A673 (cell line): ENCODE measurements at places on chromosomes 2 and 18.

- no peaks in the 10 kb centered on the region for H3K27me3 ChIP-seq
- DNase-seq = no peak
- H3K4me1 ChIP-seq = no peaks in the 10 kb centered on the region
- no peak overlapping the region for H3K4me3 ChIP-seq
Measured at GRCh38 chr2:60460577-60461420, 92.7 kb downstream of the BCL11A start.

- H3K4me1 ChIP-seq = no peaks in the 10 kb centered on the region
- DNase-seq = peak; percentile 43
- H3K27me3 ChIP-seq = peaks cover 11% of the 10 kb centered on the region
- no peak overlapping the region for H3K27ac ChIP-seq
Measured at GRCh38 chr2:50491541-50492476, 540.1 kb downstream of the NRXN1 start.

- H3K36me3 ChIP-seq = no peaks in the 10 kb centered on the region
- peaks cover 88% of the 10 kb centered on the region for H3K27me3 ChIP-seq
- no peak for DNase-seq
- no peaks in the 10 kb centered on the region for H3K4me1 ChIP-seq
Measured at GRCh38 chr2:41828052-41828643, 219.7 kb upstream of the PKDCC start.

DNA sequence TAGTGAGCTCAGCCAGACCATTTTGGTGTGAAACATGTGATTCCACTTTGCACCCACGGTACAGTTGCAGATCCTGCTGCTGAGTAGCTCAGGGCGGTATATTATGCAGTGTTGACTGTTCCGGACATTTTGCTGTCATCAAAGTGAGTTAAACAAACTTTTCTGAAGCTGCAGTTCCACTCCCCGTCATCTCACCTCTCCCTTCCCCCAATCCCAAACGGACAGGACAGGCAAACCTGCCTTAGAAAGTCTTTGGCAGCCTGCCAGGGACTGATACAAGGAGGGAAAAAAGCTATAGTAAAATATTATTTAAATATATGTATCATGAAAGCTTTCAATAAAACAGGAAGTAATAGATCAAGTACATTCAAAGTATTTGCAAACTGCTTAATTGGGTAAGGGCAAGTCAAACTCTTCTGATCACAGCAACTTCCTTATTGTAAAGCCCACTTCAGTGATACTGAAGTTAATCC, 35.5 kb upstream of the SP5 start:
- peaks cover 29% of the 10 kb centered on the region for H3K27me3 ChIP-seq
- H3K36me3 ChIP-seq = no peaks in the 10 kb centered on the region
- no peak overlapping the region for H3K4me3 ChIP-seq
- peaks cover 11% of the 10 kb centered on the region for H3K4me1 ChIP-seq
- no peak overlapping the region for H3K27ac ChIP-seq

DNA sequence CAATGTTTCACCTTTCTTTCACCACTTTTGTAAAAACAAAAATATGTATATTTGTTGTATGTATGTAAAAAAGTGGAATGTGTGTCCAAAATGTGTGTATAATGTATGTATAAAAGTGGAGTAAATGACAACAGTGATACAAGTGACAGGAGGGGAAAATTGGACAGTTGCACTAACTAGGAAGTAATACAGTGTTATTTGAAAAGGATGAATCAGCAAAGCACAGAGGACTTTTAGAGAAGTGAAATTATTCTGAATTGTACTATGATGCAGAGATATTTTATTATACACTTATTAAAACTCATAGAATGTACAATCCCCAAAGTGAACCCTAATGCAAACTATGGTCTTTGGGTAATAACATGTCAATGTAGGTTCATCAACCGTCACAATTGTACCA, 331.3 kb upstream of the CNTNAP5 start:
- H3K27me3 ChIP-seq = no peaks in the 10 kb centered on the region
- H3K4me1 ChIP-seq = no peaks in the 10 kb centered on the region
- DNase-seq = no peak
- no peak overlapping the region for H3K4me3 ChIP-seq
- H3K36me3 ChIP-seq = no peaks in the 10 kb centered on the region

- no peaks in the 10 kb centered on the region for H3K36me3 ChIP-seq
- peak; percentile 51 for DNase-seq
- H3K4me1 ChIP-seq = peaks cover 13% of the 10 kb centered on the region
Measured at GRCh38 chr2:68390114-68390513, 25.0 kb downstream of the PLEK start.

DNA sequence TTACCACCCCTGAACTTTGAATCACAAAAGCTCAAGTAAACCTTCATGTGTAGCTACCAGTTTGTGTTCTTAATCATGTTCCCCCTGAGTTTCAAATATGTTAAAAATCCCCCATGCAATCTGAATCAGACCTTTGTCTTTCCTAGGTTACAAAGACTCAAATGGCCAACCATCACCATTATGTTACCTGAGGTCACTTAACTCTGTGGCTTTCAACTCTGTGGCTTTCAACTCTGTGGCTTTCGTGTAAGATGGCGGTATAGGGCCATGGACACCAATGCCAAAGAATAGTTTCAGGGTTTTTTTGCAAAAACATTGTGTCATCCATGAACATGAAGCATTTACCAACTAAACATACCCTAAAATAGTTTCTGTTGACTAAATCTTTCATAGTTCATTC, 6.7 kb downstream of the ERMN start:
- H3K36me3 ChIP-seq = no peaks in the 10 kb centered on the region
- no peak overlapping the region for H3K27ac ChIP-seq
- H3K4me1 ChIP-seq = no peaks in the 10 kb centered on the region

DNA sequence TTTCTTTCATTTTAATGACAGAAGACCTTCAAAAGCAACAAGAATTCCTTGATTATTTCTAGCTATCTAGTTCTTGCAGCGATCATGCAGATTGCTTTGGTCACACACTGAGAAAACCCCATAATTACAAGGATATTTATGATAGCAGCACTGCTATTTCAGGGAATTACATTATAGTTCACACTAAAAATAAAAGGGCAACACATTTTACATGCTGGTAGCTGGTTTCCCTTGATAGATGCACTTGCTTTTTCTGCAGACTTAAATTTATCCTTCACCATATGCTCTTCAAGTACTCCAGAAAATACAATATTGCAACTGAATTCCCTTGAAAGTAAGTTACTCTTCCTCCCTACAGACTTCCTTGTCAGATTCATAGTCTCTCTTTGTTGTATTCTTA, 751.1 kb downstream of the CCDC85A start:
- no peak for DNase-seq
- no peaks in the 10 kb centered on the region for H3K36me3 ChIP-seq
- no peaks in the 10 kb centered on the region for H3K4me1 ChIP-seq
- no peaks in the 10 kb centered on the region for H3K27me3 ChIP-seq
- H3K27ac ChIP-seq = no peak overlapping the region
- no peak overlapping the region for H3K4me3 ChIP-seq

DNA sequence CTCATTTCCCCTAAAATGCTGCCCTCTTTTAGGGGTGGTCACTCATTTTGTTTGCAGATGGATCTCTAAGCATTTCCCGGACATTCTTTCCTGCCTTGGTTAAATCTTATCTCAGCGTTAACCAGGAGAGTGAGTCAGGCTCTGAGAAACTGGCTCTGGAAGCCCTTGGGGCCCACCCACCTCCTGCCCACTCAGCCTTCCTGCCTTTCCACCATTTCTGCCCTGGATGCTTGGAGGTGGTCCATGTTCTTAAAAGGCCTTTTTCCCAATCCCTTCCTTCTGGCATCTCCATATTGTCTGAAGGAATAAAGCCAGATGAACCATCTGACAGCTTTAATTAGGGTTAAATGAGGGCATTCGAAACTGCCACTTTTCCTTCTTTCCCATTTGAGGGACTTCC, 9.5 kb downstream of the HK2 start:
- no peaks in the 10 kb centered on the region for H3K36me3 ChIP-seq
- H3K4me1 ChIP-seq = peaks cover 30% of the 10 kb centered on the region
- peak overlapping the region; percentile 18 for H3K27ac ChIP-seq
- H3K4me3 ChIP-seq = no peak overlapping the region

- peak; percentile 27 for DNase-seq
- no peaks in the 10 kb centered on the region for H3K36me3 ChIP-seq
- peak overlapping the region; percentile 99 for H3K4me3 ChIP-seq
- no peaks in the 10 kb centered on the region for H3K27me3 ChIP-seq
Measured at GRCh38 chr2:101253013-101253702, 472 bp downstream of the CNOT11 start.

- no peaks in the 10 kb centered on the region for H3K36me3 ChIP-seq
- no peaks in the 10 kb centered on the region for H3K4me1 ChIP-seq
- DNase-seq = no peak
- H3K27ac ChIP-seq = no peak overlapping the region
- no peaks in the 10 kb centered on the region for H3K27me3 ChIP-seq
- H3K4me3 ChIP-seq = no peak overlapping the region
Measured at GRCh38 chr18:75097491-75098225, 111.3 kb downstream of the PTGR3 start.

- no peaks in the 10 kb centered on the region for H3K27me3 ChIP-seq
- no peak for DNase-seq
- no peak overlapping the region for H3K4me3 ChIP-seq
- no peak overlapping the region for H3K27ac ChIP-seq
- no peaks in the 10 kb centered on the region for H3K4me1 ChIP-seq
- H3K36me3 ChIP-seq = no peaks in the 10 kb centered on the region
Measured at GRCh38 chr2:190339394-190339793, 4.0 kb upstream of the INPP1 start.

GRCh38 chr2:10322973-10323372, 20.3 kb downstream of the HPCAL1 start:
- H3K4me1 ChIP-seq = peaks cover 19% of the 10 kb centered on the region
- DNase-seq = no peak
- H3K27ac ChIP-seq = no peak overlapping the region
- no peak overlapping the region for H3K4me3 ChIP-seq

DNA sequence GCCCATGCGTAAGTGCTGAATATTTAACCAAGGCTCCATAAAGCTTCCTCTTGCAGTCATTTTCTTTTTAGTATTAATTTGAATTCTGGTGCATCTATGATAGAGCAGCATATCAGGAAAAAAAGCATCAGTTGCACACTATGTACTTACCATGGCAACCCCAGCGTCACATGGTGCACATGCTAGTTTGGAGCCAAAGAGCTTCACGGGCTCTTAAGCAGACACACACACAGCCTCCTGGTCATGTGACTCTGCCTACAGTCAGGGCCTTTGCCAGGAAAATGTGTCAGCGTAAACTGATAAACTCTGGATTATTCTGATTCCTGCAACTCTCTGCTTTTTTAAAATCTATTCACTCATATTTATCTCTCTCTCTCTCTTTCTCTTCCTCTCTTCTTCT, 30.2 kb downstream of the NYAP2 start:
- no peaks in the 10 kb centered on the region for H3K27me3 ChIP-seq
- no peak overlapping the region for H3K27ac ChIP-seq

DNA sequence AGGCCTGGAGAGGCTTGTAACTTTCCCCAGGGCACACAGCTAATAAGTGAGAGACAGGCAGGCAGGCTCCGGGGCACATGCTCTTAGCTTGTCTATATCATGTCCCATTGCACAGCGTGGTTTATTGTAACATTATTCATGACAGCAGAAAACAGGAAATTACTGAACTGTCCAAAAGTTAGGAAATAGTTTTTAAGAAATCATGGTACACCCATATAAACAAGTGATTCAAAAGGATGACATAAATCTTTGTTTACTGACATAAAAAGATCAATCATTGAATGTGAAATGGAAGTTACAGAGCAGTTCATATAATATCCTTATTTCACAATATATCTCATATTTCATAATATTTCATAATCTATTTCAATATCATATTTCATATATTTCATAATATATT, 34.3 kb upstream of the TXNDC2 start:
- no peaks in the 10 kb centered on the region for H3K27me3 ChIP-seq
- H3K4me1 ChIP-seq = peaks cover 32% of the 10 kb centered on the region
- DNase-seq = peak; percentile 52
- no peaks in the 10 kb centered on the region for H3K36me3 ChIP-seq

- no peaks in the 10 kb centered on the region for H3K27me3 ChIP-seq
- H3K27ac ChIP-seq = no peak overlapping the region
- H3K4me3 ChIP-seq = no peak overlapping the region
- peaks cover 28% of the 10 kb centered on the region for H3K4me1 ChIP-seq
- DNase-seq = peak; percentile 45
- H3K36me3 ChIP-seq = no peaks in the 10 kb centered on the region
Measured at GRCh38 chr2:240983996-240984498, 14.4 kb upstream of the SNED1 start.

- no peaks in the 10 kb centered on the region for H3K27me3 ChIP-seq
- no peaks in the 10 kb centered on the region for H3K4me1 ChIP-seq
- DNase-seq = peak; percentile 67
- H3K4me3 ChIP-seq = no peak overlapping the region
- H3K36me3 ChIP-seq = no peaks in the 10 kb centered on the region
- H3K27ac ChIP-seq = no peak overlapping the region
Measured at GRCh38 chr18:45621061-45621511, 5.8 kb downstream of the SLC14A2 start.

DNA sequence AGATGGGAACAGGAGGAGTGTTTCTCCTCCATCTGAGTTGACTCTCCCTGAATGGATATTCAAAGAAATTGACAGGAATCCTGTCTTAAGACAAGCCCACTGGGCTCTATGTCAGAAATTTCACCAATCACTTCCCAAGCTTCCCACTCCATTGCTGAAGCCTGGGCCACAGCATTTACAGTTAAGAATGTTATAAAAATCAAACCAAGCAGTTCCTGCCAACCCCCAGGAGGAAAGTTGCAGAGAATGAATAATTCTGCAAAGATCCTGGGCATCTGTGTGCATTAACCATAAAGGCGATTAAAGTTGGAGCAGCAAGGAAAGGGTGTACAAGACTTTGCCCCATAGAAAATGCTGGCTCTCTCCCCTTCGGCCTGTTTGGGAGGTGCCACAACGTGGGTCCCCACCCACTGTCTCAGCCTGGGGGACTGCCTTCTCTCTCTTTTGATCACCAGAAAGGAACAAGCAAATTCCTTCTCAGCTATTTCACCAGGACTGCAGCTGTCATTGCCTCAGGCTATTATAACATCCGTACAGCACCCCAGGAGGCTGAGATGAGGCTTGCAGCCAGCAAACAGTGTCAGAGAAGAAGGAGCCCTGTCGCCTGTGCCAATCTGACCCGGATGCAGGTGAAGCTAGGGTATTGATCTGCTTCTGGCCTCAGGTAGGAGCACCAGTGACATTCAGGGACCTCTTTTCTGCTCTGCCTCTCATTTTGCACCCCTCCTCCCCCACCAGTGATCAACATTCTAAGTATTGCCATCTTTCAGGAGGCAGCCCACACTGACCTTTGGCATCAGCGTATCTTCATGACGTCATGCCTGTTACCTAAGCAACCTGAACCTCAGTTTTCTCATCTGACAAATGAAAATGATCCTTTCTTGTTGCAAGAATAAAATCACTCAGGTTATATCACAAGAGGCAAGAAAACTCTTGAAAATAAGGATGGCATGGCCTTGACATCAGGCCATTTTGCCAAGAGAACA, 219.0 kb downstream of the SH3BP4 start:
- H3K27ac ChIP-seq = peak overlapping the region; percentile 82
- peak; percentile 94 for DNase-seq
- peaks cover 31% of the 10 kb centered on the region for H3K4me1 ChIP-seq

- H3K4me1 ChIP-seq = no peaks in the 10 kb centered on the region
- H3K4me3 ChIP-seq = no peak overlapping the region
Measured at GRCh38 chr2:63432373-63432772, 155.9 kb downstream of the WDPCP start.
